Cardiac septum (tissue), 1 donor: ENCODE measurements at places on chromosomes 5 and 9.

DNA sequence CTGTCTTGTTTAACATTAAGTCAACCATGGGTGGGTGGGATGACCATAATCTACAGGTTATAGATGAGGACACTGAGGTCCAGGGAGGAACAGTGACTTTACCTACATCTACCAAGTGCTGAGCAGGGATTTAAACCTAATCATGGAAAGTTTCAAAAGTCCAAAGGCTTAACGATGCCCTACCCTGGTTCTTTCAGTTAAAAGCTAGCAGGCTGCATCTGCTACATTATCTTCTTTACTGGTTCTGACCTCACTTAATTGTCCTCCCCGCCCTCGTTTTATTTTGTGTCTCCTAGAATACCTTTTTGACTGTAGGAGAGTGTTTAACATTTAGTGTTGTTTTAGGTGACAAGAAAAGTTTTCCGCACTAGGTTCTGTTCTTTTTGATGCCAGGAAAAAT is 735.2 kb downstream of the TLR4 start:
- no peak for DNase-seq

- DNase-seq: no peak
These were observed 19.8 kb downstream of the IL7R start for GRCh38 chr5:35876454-35876853.

DNA sequence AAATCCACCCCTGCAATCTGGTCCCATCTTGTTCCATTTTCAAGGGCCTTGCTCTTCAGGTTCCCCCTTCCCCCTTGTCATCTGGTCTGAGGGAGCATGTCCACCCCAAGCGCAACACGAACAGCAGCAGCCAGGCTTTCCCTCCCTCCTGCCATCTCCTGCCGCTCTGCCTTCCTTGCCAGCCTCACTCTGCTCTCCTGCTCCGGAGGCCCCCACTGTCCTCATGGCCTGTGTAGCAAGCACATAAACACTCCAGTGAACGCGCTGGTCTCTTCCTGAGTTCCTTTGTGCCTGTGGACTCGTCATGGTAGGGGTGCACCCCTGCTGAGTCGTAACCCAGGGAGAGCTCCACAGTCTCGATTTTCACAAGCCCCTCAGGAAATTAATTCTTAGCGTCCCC is 29.9 kb downstream of the TENT4A start:
- DNase-seq: no peak

GRCh38 chr9:133405508-133406438 is 12.0 kb downstream of the REXO4 start:
- no peak for DNase-seq

GRCh38 chr9:4796988-4797853 is 4.5 kb downstream of the RCL1 start:
- DNase-seq: no peak

DNA sequence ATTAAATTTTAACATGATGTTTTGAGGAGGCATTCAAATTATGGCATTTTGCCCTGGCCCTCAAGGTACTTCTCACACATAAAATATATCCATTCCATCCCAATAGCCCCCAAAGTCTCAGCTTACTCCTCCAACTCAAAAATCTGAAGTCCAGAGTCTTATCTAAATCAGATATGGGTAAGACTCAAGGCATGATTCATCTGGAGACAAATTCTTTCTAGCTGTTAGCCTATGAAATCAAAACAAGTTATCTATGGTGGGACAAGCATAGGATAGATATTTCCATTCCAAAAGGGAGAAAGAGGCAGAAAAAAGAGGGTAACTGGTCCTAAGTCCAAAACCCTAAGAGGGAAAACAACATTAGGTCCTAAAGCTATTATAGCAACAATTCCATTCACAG is 408.4 kb downstream of the ZNF608 start:
- DNase-seq: no peak

GRCh38 chr5:55347786-55348185 is 40.0 kb downstream of the MTREX start:
- DNase-seq: no peak

DNA sequence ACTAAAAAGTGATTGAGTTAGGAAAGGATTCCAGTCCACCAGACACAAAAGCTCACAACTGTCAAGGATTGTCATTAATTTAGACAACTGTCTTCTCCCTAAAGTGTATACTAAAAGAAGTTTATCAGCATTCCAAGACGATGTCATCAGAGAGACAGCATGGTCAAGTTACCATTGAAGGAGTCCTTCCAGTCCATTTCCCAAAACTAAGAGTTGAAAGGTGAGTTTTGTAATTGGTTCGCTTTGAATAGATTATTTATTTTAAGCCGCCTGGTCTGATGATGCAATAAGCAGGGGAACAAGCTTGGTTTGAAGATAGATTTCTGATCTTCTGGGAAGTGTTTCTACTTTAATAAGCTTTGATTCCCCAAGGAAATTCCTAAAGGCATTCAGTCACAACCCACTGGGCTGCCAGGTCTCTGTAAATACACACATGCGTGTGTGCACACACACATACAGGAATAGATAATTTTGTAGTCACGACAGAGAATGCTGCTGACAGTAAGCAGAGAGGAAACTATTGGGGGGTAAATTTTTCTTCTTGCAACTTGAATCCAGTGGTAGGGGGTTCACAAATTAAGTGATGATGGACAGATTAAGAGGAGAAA is 234.8 kb downstream of the PIK3R1 start:
- no peak for DNase-seq

DNA sequence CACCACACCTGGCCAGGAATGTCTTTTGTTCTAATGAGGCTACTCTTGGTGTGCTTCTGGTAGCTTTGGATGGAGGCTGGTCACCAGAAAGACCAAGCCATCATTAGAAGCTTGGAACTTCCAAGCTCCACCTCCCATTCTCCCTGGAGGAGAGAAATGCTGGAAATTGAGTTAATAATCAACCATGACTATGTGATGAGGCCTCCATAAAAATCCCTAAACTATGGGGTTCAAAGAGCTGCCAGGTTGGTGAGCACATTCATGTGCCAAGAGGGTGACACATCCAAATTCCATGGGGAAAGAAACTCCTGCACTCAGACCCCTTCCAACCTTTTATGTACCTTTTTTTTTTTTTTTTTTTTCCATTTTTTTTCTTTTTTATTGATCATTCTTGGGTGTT is 105.5 kb upstream of the SPATA31C2 start:
- no peak for DNase-seq

DNA sequence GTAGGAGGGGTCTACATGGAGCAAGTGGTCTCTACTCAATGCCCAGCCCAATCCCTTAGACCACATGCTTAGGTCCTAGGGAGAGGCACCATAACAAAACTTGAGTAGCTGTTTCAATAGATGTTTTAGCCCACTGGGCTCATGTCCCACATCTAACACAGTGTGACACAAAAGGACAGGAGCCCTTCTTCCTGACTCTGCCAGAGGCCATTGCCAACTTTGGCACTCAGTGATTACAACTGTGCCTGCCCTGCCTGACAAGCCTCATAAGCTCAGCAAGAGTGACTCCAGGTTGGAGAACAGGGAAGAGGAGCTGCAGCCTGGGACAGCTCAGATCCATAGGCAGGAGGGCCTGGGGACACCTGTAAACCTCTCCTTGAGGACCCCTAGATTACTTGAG is 230.8 kb downstream of the ENC1 start:
- DNase-seq: no peak

DNA sequence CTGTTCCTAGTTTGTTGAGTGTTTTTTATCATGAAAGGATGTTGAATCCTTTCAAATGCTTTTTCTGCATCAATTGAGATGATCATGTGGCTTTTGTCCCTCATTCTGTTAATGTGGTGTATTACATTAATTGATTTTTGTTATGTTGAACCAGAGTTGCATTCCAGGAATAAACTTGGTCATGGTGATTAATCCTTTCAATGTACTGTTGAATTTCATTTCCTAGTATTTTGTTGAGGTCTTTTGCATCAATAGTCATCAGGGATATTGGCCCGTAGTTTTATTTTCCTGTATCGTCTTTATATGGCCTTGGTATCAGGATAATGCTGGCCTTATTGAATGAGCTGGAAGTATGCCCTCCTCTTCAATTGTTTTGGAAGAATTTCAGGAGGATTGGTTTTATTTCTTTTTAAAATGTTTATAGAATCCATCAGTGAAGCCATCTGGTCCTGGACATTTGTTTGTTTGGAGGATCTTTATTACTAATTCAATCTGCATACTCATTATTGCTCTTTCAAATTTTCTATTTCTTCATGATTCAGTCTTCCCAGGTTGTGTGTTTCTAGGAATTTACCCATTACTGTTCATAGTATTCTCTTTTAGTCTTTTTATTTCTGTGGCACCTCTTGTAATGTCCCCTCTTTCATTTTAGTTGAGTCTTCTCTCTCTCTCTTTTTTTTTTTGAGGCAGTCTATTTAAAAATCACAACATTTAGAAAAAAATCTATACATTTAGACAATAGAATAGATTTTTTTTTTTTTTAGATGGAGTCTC is 32.1 kb downstream of the FGD3 start:
- DNase-seq: no peak

- no peak for DNase-seq
These were observed 233.3 kb downstream of the GAS1 start for GRCh38 chr9:86713970-86714369.

GRCh38 chr5:18141222-18141621 is 507.0 kb downstream of the TAF11L14 start:
- DNase-seq: no peak

- no peak for DNase-seq
These were observed 123.1 kb downstream of the TLE4 start for GRCh38 chr9:79694676-79695400.

DNA sequence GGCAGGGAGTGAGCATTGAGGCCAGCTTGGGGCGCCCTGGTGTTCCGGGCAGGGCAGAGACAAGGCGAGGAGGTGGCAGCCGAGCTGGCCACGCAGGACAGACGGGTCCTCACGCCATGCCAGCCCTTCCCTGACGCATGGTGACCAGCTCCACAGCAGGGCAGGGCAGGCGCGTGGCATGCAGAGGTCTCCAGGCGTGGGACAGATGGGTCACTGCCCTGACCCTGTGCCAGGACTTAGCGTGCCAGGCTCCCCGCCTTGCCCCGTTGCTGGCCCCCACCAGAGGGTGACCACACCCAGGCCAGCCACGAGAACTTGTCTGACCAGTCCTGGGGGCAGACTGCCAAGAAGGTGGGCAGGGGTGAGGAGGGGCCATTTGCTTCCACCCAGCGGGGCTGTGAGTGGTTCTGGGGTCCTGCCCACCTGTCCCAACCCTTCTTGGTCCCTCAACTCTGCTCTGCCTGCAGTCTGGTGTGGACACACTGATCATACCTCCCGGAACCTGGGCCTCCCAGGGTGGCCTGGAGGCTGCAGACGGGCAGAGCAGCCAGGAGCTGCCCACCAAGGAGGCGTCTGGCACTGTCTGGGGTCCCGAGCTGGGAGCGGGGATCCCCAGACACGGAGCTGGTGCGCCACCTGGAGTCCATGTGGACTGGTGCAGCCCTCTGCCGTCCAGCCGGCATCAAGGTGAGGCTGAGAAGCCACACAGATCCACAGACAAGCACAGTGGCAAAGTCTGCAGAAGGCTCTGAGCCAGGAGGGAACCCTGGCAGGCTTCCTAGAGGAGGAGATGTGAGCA is at the start of gene RNF224:
RNF224 (plus strand) TSS at position 449 of the 799 bp plus-strand sequence. CDS start 834 bp downstream, outside the sequence.
- DNase-seq: peak; percentile 90

DNA sequence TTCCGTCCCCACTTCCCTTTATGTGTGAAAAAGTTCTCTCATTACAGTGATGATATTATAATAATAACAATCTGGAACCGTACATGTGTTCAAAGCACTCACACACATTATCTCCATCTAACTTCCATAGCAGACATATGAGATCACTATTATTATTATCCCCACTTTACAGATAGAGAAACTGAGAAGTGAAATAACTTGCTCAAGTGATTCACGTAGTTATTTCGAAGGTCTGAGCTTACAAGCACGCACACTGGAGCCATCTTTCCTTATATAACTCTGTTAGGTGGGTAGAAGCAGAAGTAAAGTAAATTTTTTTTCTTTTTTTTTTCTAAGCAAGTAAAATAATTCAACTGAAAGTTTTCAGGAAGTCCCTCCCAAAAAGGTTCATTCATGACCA is 62.9 kb upstream of the PTGER4 start:
- DNase-seq: no peak

GRCh38 chr5:133664422-133664821 is 52.1 kb upstream of the FSTL4 start:
- DNase-seq: no peak

GRCh38 chr9:100131875-100132430 is 32.9 kb downstream of the INVS start:
- DNase-seq: no peak

DNA sequence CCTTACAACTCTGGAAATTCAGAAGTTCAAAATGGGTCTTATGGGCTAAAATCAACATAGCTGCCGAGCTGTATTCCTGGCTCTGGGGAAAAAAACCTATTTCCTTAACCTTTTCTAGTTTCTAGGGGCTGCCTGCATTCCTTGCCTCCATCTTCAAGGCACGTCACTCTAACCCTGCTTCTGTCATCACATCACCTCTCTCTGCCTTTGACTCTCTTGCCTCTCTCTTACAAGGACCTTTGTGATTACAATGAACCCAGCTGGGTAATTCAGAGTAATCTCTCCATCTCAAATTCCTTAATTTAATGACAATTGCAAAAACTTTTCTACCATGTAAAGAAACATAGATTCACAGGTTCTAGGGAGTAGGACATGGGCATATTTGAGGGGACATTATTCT is 103.1 kb upstream of the SMC2 start:
- DNase-seq: no peak

GRCh38 chr5:172706796-172707195 is 64.2 kb downstream of the DUSP1 start:
- no peak for DNase-seq

- DNase-seq: no peak
These were observed 66.0 kb upstream of the TAF1L start for GRCh38 chr9:32701321-32702022.

DNA sequence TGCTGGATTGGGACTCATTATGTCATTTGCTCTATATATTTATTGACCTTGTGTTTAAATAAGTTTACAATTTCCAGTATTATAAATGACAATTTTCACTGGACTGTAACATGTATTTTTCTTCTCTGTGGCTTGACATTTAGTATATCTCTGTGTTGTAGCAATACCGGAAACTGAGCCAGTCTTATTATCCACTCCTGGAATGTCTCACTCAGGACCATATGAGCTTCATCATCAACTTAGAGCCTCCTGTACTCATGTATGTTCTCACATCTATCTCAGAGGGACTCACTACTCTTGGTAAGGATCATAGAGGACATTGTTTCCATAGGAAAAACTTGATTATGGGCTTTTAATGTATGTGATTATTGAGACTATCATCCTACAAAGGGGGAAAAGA is 66.5 kb upstream of the TLX3 start:
- no peak for DNase-seq

- DNase-seq: no peak
These were observed 271.2 kb downstream of the EDIL3 start for GRCh38 chr5:84113246-84114105.
